ENCODE measurements at places on chromosomes 11 and 22.

GRCh38 chr11:70574725-70575347, 176.5 kb downstream of the CTTN start:
- no peak for DNase-seq

GRCh38 chr11:17513853-17514252, 30.4 kb downstream of the USH1C start:
- no peak for DNase-seq

DNA sequence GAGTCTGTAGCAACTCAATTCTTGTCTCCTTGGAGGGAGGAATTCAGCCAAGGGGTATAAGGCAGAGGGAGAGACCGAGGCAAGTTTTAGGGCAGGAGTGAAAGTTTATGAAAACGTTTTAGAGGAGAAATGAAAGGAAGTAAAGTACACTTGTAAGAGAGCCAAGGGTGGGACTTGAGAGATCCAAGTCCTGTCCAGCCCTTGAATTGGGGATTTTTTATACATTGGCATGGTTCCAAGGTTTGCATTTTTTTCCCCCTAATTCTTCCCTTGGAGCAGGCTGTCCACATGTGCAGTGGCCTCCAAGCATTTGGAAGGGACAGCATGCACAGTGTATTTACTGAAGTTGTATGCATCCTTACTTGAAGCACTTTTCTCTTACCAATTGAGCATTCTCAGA, 192.1 kb downstream of the LUZP2 start:
- no peak for DNase-seq

GRCh38 chr11:17300372-17300771, 23.8 kb downstream of the NUCB2 start:
- no peak for DNase-seq

GRCh38 chr22:21661991-21662390, 3.8 kb upstream of the PPIL2 start:
- no peak for DNase-seq

DNA sequence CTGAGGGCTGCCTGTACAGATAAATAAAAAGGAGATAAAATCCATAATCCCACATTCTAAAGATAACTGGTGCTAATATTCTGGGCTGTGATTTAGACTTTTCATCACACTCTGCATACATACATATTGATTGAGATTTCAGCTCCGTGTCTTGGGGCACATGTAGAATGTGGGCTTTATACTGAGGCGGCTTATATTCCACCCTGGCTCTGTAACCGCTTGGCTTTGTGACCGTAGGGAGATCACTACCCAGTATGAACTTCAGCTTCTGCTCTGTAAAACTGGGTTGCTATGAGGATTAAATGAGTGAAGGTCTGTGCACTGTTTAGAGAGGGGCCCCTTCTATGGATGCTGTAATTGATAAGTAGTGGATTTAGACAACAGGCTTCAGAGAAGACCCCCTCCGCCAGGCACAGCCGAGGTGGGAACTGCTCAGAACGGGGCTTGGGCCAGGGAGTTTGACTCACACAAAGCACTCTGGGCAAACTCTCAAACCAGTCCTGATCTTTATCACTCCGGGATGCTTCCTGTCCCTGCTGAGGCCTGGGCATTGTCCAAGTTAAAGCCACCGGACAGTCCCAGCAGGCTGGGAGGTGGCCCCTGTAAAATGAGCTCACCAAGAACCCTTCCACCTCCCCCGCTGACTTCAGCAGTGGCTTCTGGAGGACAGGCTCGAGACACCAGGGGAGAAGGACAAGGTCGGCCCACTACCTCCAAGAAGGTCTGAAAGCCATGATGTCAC, 17.2 kb downstream of the KIAA1671 start:
- no peak for DNase-seq

GRCh38 chr22:41240377-41241132, at the start of gene CHADL:
Gene CHADL, minus strand, starts transcription at chr22:41240931. Its CDS starts 50 bp downstream, at chr22:41240881.
- no peak for DNase-seq

DNA sequence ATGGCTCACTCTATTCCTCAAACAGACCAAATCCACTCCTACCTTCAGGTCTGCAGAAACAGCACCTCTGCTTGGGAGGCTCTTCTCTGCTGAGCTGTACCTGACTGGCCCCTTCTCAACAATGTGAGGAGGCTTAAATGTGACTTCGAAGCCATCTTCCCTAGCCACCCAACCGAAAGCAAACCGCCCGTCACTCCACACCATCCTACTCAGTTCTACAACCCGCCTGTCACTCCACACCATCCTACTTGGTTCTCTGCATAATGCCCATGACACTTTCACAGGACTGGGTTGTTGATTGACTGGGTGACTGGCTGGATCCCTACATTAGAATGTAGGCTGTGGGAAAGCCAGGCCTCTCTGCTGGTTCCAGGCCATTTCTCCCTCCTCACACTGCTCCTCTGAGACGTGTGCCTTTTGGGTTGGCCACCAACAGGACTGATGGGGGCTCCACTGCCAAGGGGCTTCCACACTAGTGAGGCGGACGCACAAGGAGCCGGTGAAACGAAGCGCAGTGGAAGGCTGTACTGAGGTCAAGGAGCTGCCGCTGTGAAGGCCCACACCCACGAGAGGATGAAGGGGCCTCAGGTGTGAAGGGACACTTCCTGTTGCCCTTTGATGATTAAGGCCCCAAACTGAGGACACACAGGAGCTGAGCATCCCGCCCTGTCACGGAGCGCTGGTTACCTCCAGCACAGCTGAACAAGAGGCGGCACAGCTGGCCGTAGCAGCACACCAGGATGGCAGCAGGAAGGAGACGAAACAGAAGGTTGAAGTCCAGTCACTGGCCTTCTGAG, 47.5 kb upstream of the SPATA19 start:
- DNase-seq: no peak

DNA sequence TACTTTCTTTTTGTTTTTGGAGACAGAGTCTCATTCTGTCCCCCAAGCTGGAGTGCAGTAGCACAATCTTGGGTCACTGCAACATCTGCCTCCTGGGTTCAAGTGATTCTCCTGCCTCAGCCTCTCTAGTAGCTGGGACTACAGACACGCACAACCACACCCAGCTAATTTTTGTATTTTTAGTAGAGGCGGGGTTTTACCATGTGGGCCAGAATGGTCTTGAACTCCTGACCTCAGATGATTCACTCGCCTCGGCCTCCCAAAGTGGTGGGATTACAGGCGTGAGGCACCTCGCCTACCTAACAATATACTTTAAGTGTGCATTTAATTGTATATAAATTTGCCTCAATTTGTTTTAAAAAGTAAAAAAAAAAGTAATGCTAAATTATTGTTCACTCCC, 38.4 kb downstream of the GRK3 start:
- DNase-seq: no peak

GRCh38 chr11:88886796-88887195, 179.0 kb downstream of the GRM5 start:
- peak; percentile 11 for DNase-seq

GRCh38 chr11:80593648-80594374, 1153.0 kb upstream of the TENM4 start:
- DNase-seq: no peak
